ENCODE measurements at places on chromosomes 2 and 18. TPM values are rescaled to one million over a fixed set of nuclear protein-coding genes. Genes with fewer than 3 reads are reported as not detected.

- H3K27me3 ChIP-seq, result no peaks in the 10 kb centered on the region
- no peak overlapping the region for H3K4me3 ChIP-seq
These were observed 4.7 kb upstream of the SLC20A1 start for GRCh38 chr2:112640800-112641675.

GRCh38 chr2:238120463-238121298 is 17.8 kb upstream of the KLHL30 start:
- H3K4me1 ChIP-seq, result no peaks in the 10 kb centered on the region
- no peak overlapping the region for H3K4me3 ChIP-seq
- H3K27ac ChIP-seq, result no peak overlapping the region

The RANBP2 gene
- 78.5 TPM for total RNA-seq

DNA sequence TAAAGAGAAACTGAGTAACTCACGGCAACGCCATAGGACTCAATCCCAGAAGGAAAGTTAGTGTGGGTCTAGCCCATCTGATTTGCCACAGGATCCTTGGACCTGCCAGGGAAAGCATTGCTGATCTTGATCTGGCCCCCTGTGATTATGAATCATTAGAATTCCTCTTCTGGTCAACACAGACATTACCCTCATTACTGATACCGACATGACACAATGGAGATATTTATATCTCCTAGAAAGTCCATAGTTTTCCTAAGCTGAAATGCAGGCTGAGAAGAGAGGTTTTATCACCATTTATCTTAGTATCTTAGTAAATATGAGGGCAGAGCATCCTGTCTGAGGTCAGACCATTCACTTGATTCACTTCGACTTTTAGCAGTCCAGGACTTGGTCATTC is 75.5 kb upstream of the CCDC68 start:
- H3K27ac ChIP-seq, result no peak overlapping the region
- H3K4me1 ChIP-seq, result no peaks in the 10 kb centered on the region
- no peak for DNase-seq
- H3K36me3 ChIP-seq, result no peaks in the 10 kb centered on the region

DNA sequence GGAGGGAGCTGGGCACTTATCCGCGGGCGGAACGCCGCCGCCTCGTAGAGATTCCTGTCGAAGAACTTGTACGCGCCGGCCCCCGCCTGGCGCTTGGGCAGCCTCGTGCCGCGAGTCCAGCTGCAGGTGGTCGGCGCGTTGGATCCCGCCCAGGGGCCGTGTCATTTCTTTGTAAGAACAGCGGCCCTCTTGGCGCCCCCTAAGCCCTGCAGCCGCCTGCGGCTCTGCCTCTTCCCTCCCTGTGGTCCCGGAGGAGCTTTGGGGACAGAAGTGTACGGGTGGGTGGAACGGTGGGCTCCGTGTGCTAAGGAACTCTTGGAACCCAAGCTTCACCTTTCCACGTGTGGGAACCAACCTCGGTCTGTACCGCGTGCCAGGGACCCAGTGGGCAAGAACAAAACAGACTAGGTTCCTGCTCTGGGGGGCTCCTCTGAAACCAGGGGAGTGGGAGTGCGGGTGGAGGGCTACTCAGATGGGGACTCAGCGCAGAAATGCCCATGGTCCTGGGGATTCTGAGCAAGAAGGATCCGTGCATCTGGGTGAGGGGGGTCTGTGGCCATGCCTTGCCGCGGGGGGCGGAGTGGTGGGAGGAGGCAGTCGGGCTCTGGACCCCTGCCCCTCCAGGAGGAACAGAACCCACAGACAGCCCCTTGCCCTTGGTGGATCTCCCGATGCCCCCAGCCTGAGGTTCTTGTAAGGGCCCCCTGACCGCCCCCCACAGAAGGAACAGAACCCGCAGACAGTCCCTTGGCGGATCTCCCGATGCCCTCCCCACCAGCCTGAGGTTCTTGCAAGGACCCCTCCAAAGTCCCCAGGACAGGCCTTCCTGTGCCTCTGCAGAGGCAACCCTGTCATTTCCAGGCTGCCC is 1.5 kb downstream of the GPC1 start:
- no peaks in the 10 kb centered on the region for H3K36me3 ChIP-seq
- DNase-seq, result no peak
- H3K27ac ChIP-seq, result no peak overlapping the region
- peak overlapping the region; percentile 56 for H3K4me3 ChIP-seq

DNA sequence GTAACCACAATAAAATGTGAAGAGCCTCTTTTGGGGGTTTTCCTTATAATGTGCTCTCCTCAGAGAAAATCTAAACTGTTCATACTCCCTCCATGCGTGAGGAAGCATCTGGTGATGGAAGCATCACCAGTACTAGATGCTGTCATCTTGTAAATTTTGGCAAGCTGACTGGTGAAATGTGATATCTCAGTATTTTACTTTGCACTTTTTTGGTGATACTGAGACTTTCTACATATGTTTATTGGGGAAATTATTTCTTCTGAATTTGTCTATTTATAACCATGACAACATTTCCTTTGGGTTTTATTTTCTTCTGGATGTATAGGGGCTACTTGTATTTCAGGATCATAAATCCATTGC is 95.9 kb upstream of the DLGAP1 start:
- H3K4me1 ChIP-seq, result no peaks in the 10 kb centered on the region
- H3K27ac ChIP-seq, result no peak overlapping the region
- no peaks in the 10 kb centered on the region for H3K36me3 ChIP-seq
- DNase-seq, result no peak

GRCh38 chr2:168003876-168004275 is 243.5 kb downstream of the STK39 start:
- H3K4me3 ChIP-seq, result no peak overlapping the region
- H3K36me3 ChIP-seq, result peaks cover 39% of the 10 kb centered on the region
- H3K27me3 ChIP-seq, result no peaks in the 10 kb centered on the region
- no peak overlapping the region for H3K27ac ChIP-seq
- DNase-seq, result no peak

GRCh38 chr2:139293992-139294548 is 513.9 kb upstream of the NXPH2 start:
- H3K36me3 ChIP-seq, result no peaks in the 10 kb centered on the region
- no peak overlapping the region for H3K27ac ChIP-seq
- H3K4me3 ChIP-seq, result no peak overlapping the region
- no peak for DNase-seq
- no peaks in the 10 kb centered on the region for H3K4me1 ChIP-seq
- no peaks in the 10 kb centered on the region for H3K27me3 ChIP-seq

- H3K36me3 ChIP-seq, result no peaks in the 10 kb centered on the region
- H3K4me3 ChIP-seq, result no peak overlapping the region
- H3K4me1 ChIP-seq, result peaks cover 10% of the 10 kb centered on the region
These were observed 111.9 kb downstream of the RGPD3 start for GRCh38 chr2:106356291-106356690.

The MPP4 gene
- not detected for total RNA-seq

DNA sequence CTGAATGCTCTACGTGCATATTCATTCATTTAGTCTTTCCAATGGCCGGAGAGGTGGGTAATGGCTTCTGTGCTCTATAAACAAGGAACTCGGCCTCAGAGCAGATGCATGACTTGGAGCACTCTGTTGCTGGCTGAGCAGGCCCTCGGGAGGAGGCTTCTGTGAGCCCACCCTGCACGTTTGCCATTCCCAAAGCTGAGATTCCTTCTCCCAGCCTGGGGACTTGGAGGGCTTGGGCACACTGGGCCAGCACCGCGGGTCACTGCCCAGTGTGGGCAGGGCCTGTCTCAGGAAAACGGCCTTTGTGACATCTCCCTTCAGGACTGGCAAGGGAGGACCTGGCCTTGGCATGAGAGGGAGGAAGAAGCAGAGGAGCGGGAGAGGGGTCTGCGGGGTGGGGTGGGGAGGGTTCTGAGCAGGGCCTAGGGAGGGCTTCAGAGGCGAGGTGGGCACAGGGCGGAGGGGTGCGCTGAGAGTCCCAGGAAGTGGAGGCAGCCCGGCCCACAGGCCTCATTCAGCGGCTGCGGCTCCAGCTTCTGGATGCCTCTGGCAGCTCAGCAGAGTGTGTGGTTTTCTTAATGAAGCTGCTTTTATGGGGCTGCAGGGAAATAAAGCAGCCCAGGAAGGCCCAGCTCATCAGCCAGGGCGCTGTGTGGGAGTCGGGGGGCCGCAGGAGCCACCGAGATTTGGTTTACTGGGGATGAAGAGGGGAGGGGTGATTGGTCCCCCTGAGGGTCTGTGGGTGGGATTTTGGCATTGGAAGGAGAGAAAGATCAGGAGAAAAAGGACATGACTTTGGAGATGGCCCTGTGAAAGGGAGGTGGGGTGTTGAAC is 51.7 kb upstream of the OTOF start:
- H3K36me3 ChIP-seq, result no peaks in the 10 kb centered on the region
- no peaks in the 10 kb centered on the region for H3K4me1 ChIP-seq
- H3K4me3 ChIP-seq, result no peak overlapping the region
- DNase-seq, result no peak
- H3K27me3 ChIP-seq, result no peaks in the 10 kb centered on the region
- no peak overlapping the region for H3K27ac ChIP-seq

The FKBP7 gene
- 4.7 TPM for total RNA-seq

DNA sequence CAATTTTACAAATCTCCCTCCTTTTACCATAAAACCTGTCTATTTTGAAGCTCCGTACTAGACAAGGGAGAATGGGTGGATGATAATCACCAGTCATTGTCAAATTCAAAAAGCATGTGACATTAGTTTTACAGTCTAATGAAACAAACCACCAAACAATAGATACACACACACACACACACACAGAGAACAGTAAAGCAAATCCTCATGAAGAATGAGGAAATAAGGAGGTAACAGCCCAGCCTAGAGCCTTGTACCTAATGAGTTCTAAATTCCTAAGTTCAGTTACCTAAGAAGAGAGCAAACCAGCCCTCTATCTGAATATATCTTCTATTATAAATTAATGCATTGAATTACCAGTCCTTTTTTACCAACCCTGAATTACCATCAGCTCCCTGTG is 36.8 kb upstream of the BZW1 start:
- peaks cover 3% of the 10 kb centered on the region for H3K36me3 ChIP-seq
- H3K4me3 ChIP-seq, result no peak overlapping the region
- H3K4me1 ChIP-seq, result peaks cover 5% of the 10 kb centered on the region
- no peaks in the 10 kb centered on the region for H3K27me3 ChIP-seq
- H3K27ac ChIP-seq, result no peak overlapping the region

- H3K27me3 ChIP-seq, result peaks cover 61% of the 10 kb centered on the region
- H3K4me1 ChIP-seq, result no peaks in the 10 kb centered on the region
- no peak overlapping the region for H3K4me3 ChIP-seq
- no peak overlapping the region for H3K27ac ChIP-seq
- no peaks in the 10 kb centered on the region for H3K36me3 ChIP-seq
These were observed 6.6 kb upstream of the ASAP2 start for GRCh38 chr2:9199716-9200632.

GRCh38 chr2:129483366-129483765 is 496.1 kb upstream of the RAB6C start:
- peak overlapping the region; percentile 14 for H3K27ac ChIP-seq
- DNase-seq, result no peak
- H3K36me3 ChIP-seq, result no peaks in the 10 kb centered on the region
- no peak overlapping the region for H3K4me3 ChIP-seq

DNA sequence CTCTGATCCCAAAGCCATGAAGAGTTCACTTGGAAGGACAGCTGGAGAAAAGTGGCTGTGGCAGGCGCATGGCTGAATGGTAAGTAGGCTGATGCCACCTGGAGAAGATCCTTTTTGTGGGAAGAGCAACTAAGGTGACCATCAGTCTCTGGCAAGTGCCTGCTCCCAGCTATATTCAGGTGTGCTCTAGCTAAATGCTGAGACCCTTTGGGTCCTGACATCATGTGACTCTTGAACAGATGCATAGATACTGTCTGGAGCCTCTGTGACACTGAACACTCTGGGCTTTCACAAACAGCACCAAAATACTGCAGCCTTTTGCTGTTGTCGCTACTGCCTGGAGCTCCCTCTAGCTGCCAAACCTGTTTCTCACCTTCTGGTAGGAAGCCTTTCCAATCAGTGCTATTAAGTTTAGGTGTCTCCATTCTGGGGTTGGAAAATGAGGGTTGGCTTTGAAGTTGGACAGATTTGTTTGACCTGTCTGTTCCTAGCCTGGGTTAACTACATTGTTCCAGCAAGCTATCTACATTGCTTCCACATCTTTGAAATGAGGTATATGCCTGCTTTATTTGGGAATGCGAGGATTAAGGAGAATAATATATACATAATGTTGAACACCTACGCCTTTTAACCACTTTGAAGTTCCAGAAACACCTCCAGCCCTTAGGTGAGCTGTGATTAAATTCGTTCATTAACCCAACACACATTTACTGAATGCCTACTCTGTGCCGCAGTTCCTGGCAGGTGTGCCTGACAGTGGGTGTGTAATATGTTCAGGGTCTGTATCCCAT is 3.1 kb downstream of the EGR4 start:
- H3K36me3 ChIP-seq, result no peaks in the 10 kb centered on the region
- H3K4me3 ChIP-seq, result no peak overlapping the region
- peaks cover 57% of the 10 kb centered on the region for H3K27me3 ChIP-seq

- DNase-seq, result no peak
- H3K4me3 ChIP-seq, result no peak overlapping the region
- no peak overlapping the region for H3K27ac ChIP-seq
These were observed 95.7 kb upstream of the LINC00305 start for GRCh38 chr18:64244571-64244970.

The HOXD3 gene
- not detected for total RNA-seq

The UGT1A5 gene
- not detected for total RNA-seq

- H3K4me1 ChIP-seq, result no peaks in the 10 kb centered on the region
- H3K27ac ChIP-seq, result no peak overlapping the region
- no peaks in the 10 kb centered on the region for H3K36me3 ChIP-seq
These were observed 33.1 kb downstream of the FAM171B start for GRCh38 chr2:186726938-186727337.

GRCh38 chr2:102498414-102498813 is 25.4 kb downstream of the SLC9A4 start:
- no peak for DNase-seq
- no peaks in the 10 kb centered on the region for H3K36me3 ChIP-seq
- H3K4me1 ChIP-seq, result peaks cover 6% of the 10 kb centered on the region
- no peak overlapping the region for H3K27ac ChIP-seq
- peaks cover 15% of the 10 kb centered on the region for H3K27me3 ChIP-seq

The L3MBTL4 gene
- total RNA-seq, result 0.37 TPM
